ENCODE measurements at places on chromosomes 6 and 20.

- no peak for DNase-seq
Measured at GRCh38 chr6:79353226-79353625, 118.7 kb upstream of the HMGN3 start.

GRCh38 chr6:168155821-168156741, 77.1 kb upstream of the FRMD1 start:
- DNase-seq, result no peak

- DNase-seq, result no peak
Measured at GRCh38 chr6:17780061-17780460, 73.3 kb upstream of the NUP153 start.

DNA sequence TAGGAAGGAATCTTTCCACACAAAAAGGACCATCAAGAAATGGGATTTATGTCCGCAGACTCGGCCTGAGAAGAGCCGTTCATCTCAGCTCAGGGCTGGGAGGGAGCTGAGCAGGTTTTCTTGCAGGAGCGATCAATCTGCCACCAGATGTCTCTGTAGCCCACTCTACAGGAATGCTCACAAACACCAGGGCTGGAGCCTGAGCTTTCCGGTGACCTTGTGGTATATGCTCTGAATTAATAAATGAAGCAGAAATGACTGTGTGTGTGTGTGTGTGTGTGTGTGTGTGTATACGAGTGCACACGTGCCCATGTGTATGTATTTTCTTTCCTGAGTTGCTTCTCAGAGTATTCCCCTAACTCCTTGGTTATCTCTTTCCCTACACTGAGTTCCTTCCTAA, 12.0 kb downstream of the CD83 start:
- peak; percentile 85 for DNase-seq

DNA sequence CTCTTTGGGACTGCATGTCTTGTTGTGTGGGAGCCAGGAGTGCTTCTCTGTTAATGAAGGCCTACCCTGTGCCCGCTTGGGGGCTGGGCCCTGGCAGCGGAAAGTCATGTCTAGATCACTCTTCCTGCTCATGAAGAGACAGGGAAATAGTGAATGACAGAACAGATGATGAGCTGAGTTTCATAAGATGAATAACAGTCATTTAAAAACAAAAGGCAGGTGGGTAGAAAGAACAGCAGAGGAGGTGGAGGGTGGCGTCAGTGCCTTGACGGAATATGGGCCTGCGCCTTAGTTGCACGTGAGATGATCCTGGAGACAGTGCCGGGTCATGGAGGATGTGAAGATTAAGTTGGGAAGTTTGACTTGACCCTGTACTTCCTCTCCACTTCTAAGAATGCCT, 85.5 kb downstream of the ARID1B start:
- DNase-seq, result no peak

DNA sequence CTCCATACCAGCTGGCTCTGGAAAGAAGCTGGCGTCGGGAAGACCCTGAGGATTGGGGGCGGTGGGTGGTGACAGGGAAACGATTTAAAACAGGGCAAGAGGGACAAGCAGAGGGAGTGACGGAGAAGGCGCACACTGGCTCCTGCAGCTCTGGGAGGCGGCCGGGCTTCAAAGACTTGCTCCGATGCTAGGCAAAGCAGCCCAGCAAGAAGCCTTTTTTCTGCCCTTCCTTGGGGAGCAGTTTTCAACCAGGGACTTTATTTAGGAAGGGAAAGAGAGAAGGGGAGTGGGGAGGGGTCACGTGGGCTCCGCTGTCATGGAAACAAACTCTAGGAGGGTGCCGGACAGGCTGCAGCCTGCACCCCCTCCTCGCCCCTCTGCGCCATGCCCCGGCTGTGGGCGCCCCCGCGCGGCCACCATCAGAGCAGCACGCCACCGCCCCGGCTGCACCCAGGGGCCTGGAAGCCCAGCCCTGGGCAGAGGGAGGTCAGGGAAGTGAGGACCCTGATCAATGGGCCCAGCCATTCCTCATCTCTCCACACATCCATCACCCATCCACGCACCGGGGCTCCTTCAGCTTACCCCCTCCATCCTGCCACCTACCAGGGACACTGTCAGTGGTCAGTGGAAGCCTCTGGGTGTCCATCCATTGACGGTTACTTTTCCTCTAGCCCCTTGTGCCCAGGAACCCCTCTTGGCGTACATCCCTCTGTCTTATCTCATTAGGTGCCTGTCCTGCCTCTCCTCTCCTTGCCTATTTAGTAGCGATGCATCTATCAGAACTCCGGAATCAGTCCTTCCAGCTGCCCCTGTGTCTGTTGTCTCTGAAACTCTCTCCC, 66.6 kb upstream of the CCDC167 start:
- peak; percentile 46 for DNase-seq

DNA sequence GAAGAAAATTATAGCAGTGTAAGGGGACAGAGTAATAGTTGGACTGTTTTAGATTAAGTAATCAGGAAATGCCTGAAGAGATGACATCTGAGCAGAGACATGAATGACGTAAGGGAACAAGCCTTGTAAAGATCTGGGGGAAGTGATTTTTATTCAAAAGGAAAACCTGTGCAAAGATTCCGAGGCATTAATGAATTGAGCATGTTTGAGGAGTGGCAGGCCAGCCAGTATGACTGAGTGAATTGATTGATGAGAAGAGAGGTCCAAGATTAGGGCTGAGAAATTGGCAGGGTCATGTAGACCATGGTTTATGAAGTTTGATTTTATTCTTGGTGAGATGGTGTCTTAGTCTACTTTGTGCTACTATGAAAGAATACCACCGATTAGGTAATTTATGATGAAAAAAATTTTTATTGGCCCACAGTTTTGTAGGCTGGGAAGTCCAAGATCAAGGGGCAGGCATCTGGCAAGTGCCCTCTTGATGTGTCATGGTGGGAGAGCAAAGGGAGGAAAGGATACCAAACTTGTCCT, 95.1 kb downstream of the LIN28B start:
- DNase-seq, result no peak

DNA sequence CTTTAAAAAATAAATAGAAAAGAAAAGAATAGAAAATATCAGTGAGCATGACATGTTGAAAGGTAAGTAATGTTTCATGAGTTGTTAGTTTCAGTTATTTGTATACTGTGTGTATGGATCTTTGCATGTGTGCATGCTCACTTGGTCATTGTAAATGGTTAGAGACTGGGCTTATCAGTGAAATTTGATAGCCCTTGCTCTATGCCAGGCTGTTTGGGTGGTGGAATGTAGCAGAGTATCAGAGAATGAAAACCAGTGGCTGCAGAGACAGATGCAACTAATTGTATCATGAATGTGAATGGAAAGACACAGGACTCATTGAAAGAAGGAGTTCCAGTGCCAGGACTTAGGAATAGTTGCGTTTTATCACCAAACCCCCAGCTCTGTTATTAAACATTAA, 4.2 kb downstream of the GSTA2 start:
- DNase-seq, result no peak

DNA sequence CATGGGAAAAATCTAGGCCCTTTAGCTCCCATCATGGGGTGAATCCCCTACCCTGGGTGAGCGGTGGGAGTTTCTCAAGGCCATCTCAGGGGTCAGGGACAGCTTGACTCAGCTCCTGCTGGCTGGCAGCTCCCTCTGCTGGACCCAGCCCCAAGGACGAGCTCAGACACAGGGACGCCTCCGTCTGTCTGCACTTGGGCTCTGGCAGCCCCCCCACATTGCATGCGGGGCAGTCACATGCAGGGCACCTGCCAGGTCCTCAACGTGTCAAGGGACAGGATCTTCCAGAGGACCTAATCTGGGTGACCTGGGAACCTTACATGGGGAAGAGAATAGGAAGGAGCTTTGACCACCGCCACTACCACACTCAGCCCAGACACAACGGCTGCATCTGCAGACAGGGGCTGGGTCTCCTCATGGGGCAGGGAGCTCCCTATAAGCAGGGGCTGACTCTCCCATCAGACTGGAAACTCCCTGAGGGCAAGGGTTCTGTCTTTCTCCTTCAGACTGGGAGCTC, 173.4 kb downstream of the MRPL14 start:
- no peak for DNase-seq

- peak; percentile 93 for DNase-seq
Measured at GRCh38 chr6:30828027-30828962, 56.0 kb upstream of the DDR1 start.

GRCh38 chr6:80771941-80772340, 665.5 kb downstream of the BCKDHB start:
- DNase-seq, result peak; percentile 15

DNA sequence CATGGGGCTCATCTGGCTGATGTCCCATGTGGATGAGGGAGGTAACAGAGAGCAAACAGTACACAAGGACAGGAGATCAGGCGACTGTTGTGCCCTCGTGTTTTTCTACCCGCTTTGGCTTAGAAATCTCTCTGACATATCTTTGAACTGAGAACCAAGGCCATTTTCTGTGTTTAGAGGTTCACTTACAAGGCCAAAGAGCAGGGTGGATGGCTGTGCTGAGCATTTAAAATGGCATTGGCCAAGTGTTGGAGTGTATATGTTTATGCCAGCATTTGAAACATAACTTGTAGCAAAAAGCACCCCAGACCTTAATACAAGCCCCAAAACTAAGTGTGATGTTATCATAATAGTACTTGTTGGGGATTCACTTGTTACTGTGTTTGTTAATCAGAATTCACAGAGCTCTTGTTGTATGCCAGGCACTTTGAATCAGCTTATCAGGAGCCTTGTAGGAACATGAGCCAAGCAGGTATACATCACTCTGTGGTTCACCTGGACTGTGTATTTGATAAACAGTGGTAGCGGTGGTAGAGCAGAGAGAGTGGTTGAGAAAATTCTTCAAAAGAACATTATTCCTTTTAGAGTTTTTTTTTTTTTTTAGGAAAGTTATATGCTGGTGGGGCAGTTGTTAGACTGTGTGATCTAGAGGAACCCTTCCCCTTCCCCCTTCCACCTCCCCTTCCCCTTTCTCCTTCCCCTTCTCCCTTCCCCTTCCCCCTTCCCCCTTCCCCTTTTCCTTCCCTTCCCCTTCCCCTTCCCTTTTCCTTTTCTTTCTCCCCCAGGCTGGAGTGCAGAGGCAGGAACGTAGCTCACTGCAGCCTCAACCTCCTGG, 71.3 kb downstream of the ATRN start:
- no peak for DNase-seq

DNA sequence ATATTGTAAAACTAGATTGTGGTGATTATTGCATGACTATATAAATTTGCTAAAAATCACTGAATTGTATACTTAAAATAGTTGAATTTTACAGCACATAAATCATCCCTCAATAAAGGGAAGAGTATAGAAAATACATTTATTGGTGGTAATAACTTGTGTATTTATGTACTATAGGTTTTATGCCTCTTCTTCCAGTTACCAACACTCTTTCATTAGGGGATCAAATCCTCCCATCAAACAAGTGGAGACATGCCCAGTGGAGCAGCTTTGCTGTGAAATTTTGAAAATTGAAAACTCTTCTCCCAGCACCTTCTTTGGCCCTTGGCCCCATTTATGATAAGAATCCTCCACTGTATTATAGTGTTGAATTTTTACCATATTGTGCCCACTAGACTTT, 10.1 kb upstream of the SSR1 start:
- DNase-seq, result no peak

DNA sequence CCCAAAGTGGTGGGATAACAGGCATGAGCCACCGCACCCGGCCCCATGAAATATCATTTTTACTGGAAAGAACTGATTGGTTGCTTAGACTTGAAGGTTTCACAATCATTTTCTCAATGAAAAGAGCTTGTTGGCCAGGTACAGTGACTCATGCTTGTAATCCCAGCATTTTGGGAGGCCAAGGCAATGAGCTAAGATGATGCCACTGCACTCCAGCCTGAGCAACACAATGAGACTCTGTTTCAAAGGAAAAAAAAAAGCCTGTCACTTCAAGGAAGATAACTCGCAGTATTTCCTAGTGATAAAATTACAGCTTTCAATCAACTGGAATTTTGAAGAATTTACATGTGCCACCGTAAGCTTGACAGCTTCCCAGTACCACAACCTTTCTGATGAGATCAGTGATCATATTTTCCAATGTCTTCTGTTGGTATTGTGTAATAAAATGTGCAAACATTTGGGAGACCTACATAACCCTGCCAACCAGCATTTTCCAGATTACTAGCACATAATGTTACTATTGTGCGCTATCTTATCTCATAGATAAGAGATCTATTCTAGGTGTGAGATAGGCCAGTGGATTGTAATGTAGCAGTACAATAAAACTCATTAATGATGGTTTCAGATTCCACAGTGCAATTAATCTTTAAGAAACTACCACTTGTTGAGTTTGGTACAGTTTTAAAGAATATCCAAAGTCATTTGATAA, 7.2 kb downstream of the PNLDC1 start:
- no peak for DNase-seq

GRCh38 chr20:45987108-45987780, 15.2 kb upstream of the ZNF335 start:
- peak; percentile 81 for DNase-seq

DNA sequence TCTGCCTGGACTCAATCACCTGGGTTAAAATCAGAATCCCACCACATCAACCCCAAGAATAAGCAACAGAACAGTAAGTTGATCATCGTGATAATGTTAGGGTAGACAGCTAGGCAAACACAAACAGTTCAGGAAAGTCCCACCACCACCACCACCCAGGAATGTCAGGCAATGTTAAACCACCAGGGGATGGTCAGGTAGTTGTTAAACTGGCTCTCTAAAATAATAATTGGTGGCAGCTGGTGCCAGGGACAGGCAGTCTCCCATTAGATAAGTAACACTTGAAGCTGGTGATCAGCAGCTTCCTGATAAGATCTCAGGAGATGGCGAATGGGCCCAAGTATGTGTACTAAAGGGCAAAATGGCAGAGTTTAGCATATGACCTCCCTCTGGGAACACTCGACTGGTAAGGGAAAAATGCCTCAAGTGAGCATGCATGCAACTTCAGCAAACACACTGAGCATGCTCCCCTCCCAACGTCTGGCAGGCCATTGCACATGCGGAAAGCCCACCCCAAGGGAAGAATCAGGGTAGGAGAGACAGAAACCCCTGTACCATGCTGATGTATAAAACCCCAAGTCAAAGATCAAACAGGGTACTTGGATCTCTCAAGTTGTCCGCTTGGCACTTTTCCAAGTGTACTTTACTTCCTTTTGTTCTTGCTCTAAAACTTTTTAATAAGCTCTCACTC, 66.6 kb downstream of the IPCEF1 start:
- DNase-seq, result no peak

DNA sequence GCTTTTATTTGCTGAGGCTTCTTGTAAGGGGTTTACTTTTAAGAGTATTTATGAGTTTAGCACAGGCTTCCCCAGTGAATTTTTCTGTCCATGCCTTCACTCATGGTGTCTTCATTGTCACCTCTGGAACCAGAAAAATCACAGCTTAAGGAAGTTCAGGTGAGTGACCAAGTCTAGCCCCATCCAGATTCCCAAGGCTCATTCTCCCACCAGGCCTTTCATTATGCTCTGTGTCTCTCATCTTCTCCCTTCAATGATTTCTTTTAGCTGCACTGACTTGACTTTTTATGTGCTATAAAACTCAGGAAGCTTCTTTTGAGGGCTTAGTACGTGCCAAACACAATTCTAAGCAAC, 64.9 kb upstream of the NEDD9 start:
- DNase-seq, result no peak

DNA sequence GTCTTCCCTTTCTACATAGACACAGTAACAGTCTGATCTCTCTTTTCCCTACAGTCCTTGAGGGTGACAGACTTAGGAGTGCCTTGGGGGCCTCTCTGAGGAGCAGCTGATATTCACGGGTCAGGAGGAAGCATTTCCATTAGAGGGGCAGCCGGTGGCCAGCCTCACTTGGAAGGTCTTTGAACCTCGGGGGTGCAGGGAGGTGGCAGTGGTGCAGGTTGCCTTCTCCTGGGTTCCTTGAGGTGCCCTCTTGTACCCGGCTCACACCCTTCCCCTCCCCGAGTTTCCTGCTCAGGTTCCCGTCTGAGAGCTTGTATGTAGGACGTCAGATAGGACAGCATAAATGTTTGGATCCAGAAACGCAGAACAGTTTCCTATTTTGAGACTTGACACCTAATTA, 2.5 kb downstream of the RTEL1 start:
- no peak for DNase-seq

GRCh38 chr6:139325686-139326085, 33.9 kb upstream of the TXLNB start:
- DNase-seq, result no peak

Measured in hematopoietic multipotent progenitor cell treated with erythropoietin and hydrocortisone succinate and interleukin-3 and kit ligand, for 6 days (in vitro differentiated cells).